ENCODE measurements at places on chromosomes 12 and 14. TPM values are rescaled to one million over a fixed set of nuclear protein-coding genes. Genes with fewer than 3 reads are reported as not detected.

SLC5A8 gene
- not detected for polyA plus RNA-seq

KLRC4 gene
- not detected for polyA plus RNA-seq

CD4 gene
- polyA plus RNA-seq: 1.1 TPM

G2E3 gene
- polyA plus RNA-seq: 2.4 TPM

FOXN4 gene
- polyA plus RNA-seq: not detected

CLECL1 gene
- not detected for polyA plus RNA-seq

GATC gene
- polyA plus RNA-seq: 5.4 TPM

ABCC9 gene
- 16.9 TPM for polyA plus RNA-seq

BEGAIN gene
- polyA plus RNA-seq: 0.46 TPM

KRT72 gene
- not detected for polyA plus RNA-seq

PRB2 gene
- polyA plus RNA-seq: not detected

NT5DC3 gene
- 6.3 TPM for polyA plus RNA-seq

APOLD1 gene
- polyA plus RNA-seq: 7.1 TPM

SMARCD1 gene
- 8.5 TPM for polyA plus RNA-seq

ZFHX2 gene
- 0.24 TPM for polyA plus RNA-seq

GSC gene
- polyA plus RNA-seq: 0.15 TPM

PRKD1 gene
- 0.99 TPM for polyA plus RNA-seq

EIF4B gene
- 172 TPM for polyA plus RNA-seq

ORMDL2 gene
- polyA plus RNA-seq: 61.9 TPM

TSPAN8 gene
- 0.30 TPM for polyA plus RNA-seq

MAP3K9 gene
- 3.8 TPM for polyA plus RNA-seq

ATF7IP gene
- polyA plus RNA-seq: 9.5 TPM

SALL2 gene
- 1.4 TPM for polyA plus RNA-seq

PPP4R4 gene
- 0.40 TPM for polyA plus RNA-seq

PRIM1 gene
- polyA plus RNA-seq: 4.1 TPM

LAG3 gene
- 0.34 TPM for polyA plus RNA-seq

SLC8B1 gene
- polyA plus RNA-seq: 8.9 TPM

OLR1 gene
- polyA plus RNA-seq: 0.38 TPM

SOAT2 gene
- polyA plus RNA-seq: not detected

CLEC2D gene
- polyA plus RNA-seq: 4.2 TPM

RPS6KA5 gene
- 1.8 TPM for polyA plus RNA-seq

ZNF385A gene
- 5.3 TPM for polyA plus RNA-seq

ALG10B gene
- 1.2 TPM for polyA plus RNA-seq

All from heart left ventricle (tissue), 16 donors.